Common myeloid progenitor, CD34-positive (primary cell): ENCODE measurements at places on chromosomes 5 and 9.
A peak's percentile ranks its signal among the peaks of the same experiment; 100 is the strongest.

DNA sequence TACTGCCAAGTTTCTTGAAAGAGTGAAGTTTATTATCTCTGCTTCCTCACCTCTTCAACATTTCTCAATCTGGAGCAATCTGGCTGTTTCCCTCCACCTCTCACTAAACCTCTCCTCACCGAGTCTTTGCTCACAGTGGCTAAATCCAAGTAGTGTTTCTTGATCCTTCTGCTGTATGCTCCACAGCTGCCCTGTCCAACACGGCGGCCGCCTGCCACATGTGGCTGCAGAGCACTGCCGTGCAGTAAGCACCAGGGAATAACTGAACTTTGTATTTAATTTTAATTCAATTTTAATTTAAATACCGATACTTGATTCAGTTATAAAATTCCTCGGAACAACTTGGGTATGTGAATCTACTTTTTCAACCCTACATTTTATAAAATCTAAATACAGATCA, 80.2 kb downstream of the FANCC start:
- DNase-seq, result no peak

DNA sequence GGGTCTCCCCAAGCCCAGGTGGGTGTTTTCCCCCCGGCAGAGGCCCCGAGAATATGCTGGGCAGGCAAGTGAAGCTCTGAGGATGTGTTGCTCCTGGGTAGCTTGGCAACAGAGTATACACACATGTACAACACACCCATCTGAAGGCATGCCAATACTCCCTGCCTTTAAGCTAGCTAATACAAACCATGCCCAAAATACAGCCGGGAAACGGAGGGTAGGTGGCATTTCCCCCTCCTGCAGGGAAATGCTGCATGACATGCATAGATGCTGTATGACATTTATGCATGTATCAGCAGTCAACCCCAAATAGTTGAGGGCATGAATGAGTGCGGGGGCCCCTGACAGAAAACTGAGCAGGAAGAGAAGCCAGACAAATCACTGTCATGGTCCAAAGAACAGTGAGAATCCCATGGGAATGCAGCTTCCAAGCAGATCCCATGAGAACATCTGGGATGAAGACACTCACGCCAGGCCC, 614.1 kb downstream of the EBF1 start:
- no peak for DNase-seq

DNA sequence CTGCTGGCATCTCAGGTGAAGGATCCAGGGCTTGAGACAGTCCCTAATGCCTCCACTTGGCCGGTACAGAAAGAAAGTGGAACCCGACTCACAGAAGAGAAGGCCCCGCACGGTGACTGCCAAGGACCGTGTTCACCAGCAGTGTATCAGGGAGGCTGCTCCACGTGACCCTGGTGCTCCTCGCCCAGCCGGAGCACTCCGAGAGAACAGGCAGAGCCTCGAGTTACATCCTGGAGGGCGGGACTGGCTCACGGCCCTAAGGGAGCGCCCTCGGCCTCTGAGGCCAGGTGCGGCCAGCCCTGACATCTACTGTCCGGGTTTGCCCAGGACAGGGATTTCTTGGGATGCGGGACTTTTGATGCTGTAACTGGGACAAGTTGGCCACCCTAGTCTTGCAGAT, 104.0 kb upstream of the SARDH start:
- DNase-seq, result no peak

GRCh38 chr5:153135411-153135810, 355.1 kb upstream of the GRIA1 start:
- DNase-seq, result no peak

DNA sequence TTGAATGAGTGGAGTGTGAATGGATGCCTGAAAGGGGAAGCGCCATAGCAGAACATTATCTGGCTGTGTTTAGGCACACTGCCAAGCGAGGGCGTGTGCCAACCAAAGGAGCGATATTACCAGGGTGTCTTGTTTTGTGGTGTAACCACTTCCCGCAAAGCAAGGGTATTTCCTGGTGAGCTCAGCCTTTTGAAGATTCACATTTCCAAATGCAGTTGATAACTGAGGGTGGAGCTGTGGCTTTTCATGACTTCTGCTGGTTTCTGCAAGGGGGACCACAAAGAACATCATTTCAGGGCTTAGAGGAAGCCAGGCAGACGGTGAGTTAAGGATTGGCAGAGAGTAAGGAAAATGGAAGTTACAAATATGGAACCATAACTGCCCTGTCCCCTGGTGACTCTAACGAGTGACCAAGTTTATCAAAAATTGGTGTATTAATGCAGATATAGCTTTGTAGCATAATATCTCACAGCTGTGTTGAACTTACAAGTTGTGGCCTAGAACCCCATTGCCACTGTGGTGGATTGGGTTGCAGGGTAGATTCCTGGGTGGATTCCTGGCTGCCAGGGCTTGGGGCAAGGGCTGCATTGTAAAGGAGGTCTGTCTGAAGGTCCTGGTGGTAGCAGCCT, 71.4 kb downstream of the RALGPS1 start:
- DNase-seq, result peak; percentile 96

DNA sequence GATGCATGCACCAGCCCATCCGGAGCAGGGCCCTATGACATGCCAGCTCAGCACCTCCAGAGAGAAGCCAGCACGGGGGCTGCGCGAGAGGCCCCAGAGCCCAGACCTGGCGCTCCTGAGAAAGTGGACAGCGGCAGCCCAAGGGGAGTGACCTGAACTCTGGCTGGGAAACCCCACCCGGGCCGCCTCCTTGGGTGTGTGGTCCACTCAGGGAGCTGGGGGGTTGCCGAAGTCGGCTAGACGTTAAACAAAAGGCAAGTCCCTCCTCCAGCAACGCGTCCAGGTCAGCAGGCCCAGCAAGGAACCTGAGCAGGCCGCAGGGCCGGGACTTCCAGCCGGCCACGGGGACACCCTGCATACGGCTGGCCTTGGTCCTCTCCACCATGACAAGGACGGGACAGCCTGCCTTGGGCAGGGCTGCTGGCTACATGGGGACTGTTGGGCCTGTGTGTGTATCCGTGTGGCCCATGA, 35.7 kb downstream of the NACC2 start:
- no peak for DNase-seq

DNA sequence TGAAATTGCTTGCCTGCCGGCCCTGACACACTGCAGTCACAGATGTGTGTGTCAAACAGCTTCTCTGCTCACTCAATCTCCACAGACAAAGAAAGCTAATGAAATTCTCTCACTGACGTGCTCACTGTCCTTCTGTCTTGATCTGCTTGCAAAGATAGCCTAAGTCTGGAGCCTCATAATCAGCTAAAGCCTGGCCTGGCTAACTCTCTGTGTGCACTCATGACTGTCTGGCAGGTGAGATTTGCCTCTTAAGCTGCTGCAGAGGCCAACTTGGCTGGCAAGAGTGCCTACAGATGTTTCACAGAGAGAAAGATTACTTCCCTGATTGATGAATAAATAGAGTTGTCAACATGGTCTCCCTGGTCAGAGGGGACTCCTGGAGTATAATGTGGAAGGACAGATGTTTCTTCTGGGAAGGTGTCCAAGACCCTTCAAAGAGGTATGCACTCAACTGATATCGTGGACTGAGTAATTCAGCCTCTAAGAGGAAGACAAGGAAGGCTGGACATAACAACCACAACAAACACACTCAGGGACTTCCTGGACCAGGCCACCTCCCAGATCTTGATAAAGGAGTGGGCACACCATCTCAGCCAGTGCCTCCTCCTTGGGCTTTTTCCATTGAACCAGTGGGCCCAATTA, 362.0 kb downstream of the SPOCK1 start:
- DNase-seq, result no peak

DNA sequence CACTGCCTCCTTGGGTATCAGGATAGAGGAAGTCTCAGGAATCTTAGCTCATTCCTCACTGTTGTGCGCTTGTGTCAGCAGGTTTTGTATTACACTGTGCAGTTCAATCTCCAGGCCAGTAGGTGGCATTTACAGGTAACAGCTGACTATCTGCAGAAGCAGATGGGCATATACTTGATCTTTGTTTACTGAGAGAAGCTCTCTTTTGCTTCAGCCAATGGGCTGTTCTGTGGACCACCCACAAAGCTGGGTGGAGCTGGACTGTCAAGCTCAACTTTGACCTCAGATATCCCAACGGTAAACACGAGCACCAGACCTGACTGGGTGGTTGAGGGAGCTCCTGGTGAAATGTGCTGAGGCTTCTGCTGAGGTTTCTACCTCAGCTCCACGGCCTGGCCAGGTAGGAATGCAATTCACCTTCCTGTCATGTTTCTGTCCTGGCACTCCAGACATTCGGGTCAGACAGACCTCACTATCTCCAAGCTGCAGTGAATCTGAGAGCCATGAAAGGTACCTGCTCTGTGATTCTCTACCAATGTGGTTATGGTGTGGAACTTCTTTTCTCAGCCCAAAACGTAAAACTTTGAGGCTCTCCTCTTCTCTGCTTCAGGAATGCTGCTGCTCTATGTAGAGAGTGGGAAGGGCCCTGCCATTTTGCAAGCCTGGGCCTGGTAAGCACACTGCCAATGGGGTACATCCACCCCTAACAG, 167.9 kb upstream of the ACTBL2 start:
- DNase-seq, result peak; percentile 22

GRCh38 chr5:68725905-68726683, 367.7 kb upstream of the SLC30A5 start:
- DNase-seq, result no peak

- DNase-seq, result no peak
These were observed 518.6 kb upstream of the NUDT12 start for GRCh38 chr5:104081232-104081631.

GRCh38 chr9:37172557-37172956, 52.2 kb downstream of the ZCCHC7 start:
- DNase-seq, result no peak
